ENCODE measurements at places on chromosomes 1 and 21. TPM values are rescaled to one million over a fixed set of nuclear protein-coding genes. Genes with fewer than 3 reads are reported as not detected.

Gene AMY1B
- not detected for total RNA-seq

GRCh38 chr1:215007880-215008279 lies 74.7 kb upstream of the KCNK2 start:
- no peak for DNase-seq

DNA sequence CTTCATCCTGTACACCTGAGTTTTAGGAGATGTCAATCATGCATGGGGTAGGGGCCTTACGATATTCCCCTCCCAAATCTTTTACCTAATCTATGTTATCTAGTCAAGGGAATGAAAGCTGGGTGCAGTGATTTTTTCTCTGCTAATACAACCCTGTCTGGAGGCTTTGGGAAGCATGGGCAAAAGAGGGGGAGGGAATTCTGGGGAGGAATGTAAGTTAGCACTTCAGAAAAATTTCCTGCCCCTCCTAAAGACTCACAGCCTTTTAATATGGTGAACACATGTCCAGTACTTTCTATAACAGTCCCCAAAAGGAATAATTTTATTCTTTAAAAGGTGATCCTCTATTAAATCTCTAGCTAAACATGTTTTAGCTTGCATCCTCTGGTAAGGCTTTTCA lies 25.6 kb upstream of the PRELP start:
- no peak for DNase-seq

GRCh38 chr1:171107969-171108368 lies 17.3 kb downstream of the FMO3 start:
- no peak for DNase-seq

GRCh38 chr1:201008666-201009360 lies 14.7 kb downstream of the KIF21B start:
- no peak for DNase-seq

DNA sequence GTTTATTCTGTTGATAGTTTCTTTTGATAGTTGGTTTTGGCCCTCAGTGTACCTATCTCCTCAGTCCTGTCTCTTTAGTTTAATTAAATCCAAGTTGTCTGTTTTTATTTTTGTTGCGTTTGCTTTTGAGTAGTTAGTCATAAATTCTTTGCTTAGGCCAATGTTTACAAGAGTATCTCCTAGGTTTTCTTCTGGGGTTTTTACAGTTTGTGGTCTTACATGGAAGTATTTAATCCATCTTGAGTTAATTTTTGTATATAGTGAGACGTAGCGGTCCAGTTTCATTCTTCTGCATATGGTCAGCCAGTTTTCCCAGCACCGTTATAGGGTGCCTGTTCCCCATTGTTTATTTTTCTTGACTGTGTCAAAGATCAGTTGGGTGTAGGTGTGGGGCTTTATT lies 139.4 kb downstream of the POU2F1 start:
- DNase-seq: no peak

DNA sequence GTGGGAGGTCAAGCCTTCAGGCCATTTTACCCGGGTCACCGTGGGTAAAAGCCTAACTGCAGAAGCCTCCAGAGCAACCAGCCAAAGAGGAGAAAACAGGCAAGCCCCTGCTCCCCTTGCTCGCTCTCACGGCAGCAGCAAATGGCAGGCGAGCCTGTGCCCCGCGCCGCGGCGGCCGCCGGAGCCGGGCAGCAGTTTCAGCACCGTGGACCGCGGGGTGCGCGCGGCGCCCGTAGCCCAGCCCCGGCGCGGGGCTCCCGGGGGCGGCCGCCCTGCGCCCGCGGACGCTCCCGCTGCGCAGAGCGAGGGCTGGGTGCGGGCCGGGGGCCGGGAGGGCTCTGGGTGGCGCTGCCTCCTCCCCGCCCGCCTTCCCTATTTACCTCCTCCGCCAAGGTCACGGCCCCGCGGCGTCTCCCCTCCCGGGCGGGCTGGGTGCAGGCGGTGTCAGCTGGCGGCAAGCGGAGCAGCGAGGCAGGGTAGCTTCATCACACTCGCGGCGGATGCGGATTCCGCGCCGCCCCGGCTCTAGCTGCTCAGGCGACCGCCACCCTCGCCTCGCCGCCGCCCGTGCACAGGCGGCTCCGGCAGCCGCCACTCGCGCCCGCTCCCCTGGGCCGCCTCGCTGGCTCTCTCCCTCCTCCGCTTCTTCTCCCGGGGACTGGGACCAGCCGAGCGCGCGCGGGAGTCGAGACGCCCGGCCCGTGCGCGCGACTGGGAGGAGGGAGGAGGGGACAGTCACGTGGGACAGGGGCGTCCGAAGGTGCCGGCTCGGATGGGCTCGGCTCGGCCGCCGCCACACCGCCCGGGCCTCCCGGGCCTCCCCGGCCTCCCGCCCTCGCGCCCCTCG lies at the start of gene RGS7:
Gene RGS7, minus strand, starts transcription at position 687 of the 847 bp plus-strand sequence.
- peak; percentile 22 for DNase-seq

Gene FAM177B
- total RNA-seq: not detected

GRCh38 chr21:37656899-37657298 lies 259.4 kb downstream of the KCNJ6 start:
- no peak for DNase-seq

Gene TEX38
- total RNA-seq: not detected

DNA sequence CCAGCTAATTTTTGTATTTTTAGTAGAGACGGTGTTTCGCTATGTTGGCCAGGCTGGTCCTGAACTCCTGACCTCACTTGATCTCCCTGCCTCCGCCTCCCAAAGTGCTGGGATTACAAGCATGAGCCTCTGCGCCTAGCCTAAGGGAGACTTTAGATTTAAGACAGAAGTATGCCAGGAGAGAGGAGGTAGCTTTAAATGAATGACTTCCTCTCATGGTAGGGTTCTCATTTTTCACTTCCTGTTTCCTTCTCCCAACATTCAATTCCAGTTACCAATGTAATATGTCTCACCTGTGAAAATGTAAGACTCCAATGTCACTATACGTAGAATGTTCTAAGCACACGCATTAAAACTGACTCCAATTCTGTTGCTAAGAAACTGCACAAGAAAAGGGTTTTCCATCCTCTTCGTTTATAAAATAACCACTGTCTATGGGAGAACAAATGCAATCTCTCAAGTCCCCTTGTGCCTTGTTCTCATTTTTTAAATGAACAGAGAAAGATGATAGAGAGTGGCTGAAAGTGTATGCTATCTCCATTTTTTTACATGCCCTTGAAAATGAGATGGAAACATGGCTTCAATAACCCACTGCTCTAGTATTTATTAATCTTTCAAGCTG lies 140.0 kb downstream of the SLC45A1 start:
- no peak for DNase-seq
